ENCODE measurements at places on chromosomes 3 and 15.
A peak's percentile ranks its signal among the peaks of the same experiment; 100 is the strongest.

DNA sequence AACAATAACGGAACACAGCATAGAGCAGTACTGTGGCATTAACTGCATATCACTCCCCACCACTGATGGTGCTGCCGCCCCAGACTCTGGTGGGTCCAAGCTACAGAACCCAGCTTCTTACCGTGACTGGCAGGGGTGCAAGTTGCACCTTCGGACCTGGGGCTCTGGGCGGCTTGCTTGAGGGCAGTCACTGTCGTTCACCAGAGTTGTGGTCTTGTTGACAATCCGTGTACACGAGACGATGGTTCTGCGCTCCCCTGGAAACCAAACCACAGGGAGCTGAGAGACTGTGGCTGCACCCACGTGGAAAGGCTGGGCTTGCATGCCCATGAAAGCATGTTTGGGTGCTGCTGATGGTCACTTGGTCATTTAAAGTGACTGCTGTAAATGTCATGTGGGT is 293.0 kb downstream of the ADAMTS17 start:
- no peak for DNase-seq
- H3K4me3 ChIP-seq, result no peak overlapping the region
- H3K27ac ChIP-seq, result no peak overlapping the region
- no peaks in the 10 kb centered on the region for H3K4me1 ChIP-seq

GRCh38 chr3:73137736-73138403 is 76.4 kb downstream of the EBLN2 start:
- peaks cover under 1% of the 10 kb centered on the region for H3K27me3 ChIP-seq
- H3K4me3 ChIP-seq, result no peak overlapping the region

DNA sequence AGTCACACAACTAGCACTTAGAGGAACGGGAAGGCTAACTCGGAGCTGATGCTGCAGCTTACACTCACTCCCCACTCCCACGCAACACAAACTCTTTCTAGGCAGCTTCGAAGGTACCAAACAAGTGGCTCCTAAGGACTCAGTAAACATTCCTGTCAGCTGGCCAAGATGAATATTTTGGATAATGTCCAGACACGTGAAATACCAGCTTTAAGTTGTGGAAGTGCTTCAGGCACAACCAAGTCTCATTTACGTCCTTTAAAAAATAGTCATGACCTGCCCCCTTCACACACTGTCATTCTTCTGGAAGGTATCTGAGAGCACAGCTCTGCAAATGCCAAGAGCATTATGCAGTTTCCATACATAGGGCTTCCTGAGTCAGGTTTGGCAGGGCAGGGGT is 1005.9 kb upstream of the CFAP20DC start:
- H3K27me3 ChIP-seq, result no peaks in the 10 kb centered on the region
- peaks cover 11% of the 10 kb centered on the region for H3K4me1 ChIP-seq
- no peak for DNase-seq
- no peak overlapping the region for H3K27ac ChIP-seq
- peaks cover 5% of the 10 kb centered on the region for H3K36me3 ChIP-seq

GRCh38 chr15:51588966-51589365 is 33.6 kb downstream of the DMXL2 start:
- H3K4me3 ChIP-seq, result no peak overlapping the region
- DNase-seq, result peak; percentile 15
- H3K27me3 ChIP-seq, result no peaks in the 10 kb centered on the region
- H3K27ac ChIP-seq, result no peak overlapping the region

DNA sequence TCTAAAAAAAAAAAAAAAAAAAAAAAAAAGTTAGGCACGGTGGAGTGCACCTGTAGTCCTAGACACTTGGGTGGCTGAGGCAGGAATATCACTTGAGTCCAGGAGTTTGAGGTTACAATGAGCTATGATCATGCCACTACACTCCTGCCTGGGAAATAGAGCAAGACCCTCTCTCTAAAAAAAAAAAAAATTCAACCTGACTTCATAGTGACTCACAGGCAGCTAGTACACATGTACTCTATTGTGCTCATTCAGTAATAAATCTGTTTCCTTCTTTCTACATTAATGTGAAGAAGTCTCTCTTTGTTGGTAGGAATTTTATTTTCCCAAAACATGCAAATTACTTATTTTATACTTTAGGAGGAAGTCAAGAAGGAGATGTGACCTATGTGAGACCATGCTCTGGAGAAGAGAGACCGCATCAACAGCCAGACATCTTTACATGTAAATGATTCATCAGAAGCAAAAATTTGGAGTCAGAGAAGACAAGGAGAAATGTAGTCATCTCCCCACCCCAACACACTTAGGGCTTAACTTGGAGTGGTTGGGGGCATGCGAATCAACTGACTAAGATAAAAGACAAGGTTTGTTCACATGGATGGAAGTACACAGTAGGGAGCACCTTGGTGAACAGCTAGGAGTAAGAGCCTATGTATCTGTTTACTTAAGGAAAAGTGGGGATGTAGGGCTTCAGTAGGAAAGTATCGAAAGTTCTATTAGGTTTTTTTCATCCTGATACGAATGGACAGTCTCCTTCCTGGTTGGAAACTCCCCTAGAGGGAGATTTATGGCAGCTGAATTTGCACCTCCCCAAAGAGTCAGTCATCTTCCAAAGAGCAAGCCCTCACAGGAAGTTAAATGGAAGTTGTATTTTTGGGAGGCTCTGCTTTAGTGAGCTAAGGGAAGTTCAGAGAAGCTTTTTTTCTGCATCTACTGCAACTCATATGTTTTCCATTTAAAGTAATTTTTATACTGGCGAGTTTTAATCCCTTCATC is 23.0 kb upstream of the NMD3 start:
- H3K36me3 ChIP-seq, result no peaks in the 10 kb centered on the region
- no peak for DNase-seq
- H3K27ac ChIP-seq, result no peak overlapping the region
- H3K4me1 ChIP-seq, result no peaks in the 10 kb centered on the region
- no peak overlapping the region for H3K4me3 ChIP-seq

- no peak for DNase-seq
- no peak overlapping the region for H3K4me3 ChIP-seq
- no peaks in the 10 kb centered on the region for H3K36me3 ChIP-seq
- no peak overlapping the region for H3K27ac ChIP-seq
- H3K4me1 ChIP-seq, result peaks cover 6% of the 10 kb centered on the region
Measured at GRCh38 chr3:160038862-160039562, 50.4 kb downstream of the IL12A start.

DNA sequence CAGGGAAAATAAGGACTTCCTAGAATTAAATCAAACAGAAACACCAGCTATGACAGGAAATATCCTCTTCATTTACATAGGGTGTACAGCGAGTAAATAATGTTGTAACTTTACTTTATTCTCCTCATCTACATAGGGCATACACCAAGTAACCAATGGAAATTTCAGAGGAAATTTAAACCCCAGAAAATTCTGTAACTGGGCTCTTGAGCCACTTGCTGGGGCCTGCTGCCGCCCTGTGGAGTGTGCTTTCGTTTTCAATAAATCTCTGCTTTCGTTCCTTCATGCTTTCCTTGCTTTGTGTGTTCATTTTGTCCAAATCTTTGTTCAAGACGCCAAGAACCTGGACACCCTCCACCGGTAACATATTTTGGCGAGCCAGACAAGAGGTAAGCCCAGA is 990.4 kb upstream of the CADM2 start:
- H3K4me3 ChIP-seq, result no peak overlapping the region
- no peak overlapping the region for H3K27ac ChIP-seq
- DNase-seq, result no peak
- H3K4me1 ChIP-seq, result no peaks in the 10 kb centered on the region
- no peaks in the 10 kb centered on the region for H3K36me3 ChIP-seq

- no peaks in the 10 kb centered on the region for H3K36me3 ChIP-seq
- no peak overlapping the region for H3K27ac ChIP-seq
- DNase-seq, result peak; percentile 25
- H3K4me3 ChIP-seq, result no peak overlapping the region
Measured at GRCh38 chr3:35908366-35909232, 269.3 kb downstream of the ARPP21 start.

- H3K27ac ChIP-seq, result no peak overlapping the region
- H3K36me3 ChIP-seq, result no peaks in the 10 kb centered on the region
- DNase-seq, result no peak
Measured at GRCh38 chr3:120018299-120018698, 75.9 kb downstream of the GSK3B start.

Data from CD4-positive, alpha-beta T cell (primary cell).